ENCODE measurements at places on chromosomes 1 and 21. TPM values are rescaled to one million over a fixed set of nuclear protein-coding genes. Genes with fewer than 3 reads are reported as not detected.

GRCh38 chr1:3491291-3492246, 37.1 kb downstream of the ARHGEF16 start:
- peak; percentile 29 for DNase-seq
- H3K4me1 ChIP-seq: no peaks in the 10 kb centered on the region
- H3K27me3 ChIP-seq: no peaks in the 10 kb centered on the region
- no peaks in the 10 kb centered on the region for H3K36me3 ChIP-seq
- H3K27ac ChIP-seq: no peak overlapping the region

Gene SPATA21
- total RNA-seq: not detected

Gene VN1R5
- total RNA-seq: not detected

Gene CD2
- not detected for total RNA-seq

Gene PRMT6
- total RNA-seq: 10.6 TPM

Data from fibroblast of lung (primary cell).